ENCODE measurements at places on chromosomes 6 and 20.
A peak's percentile ranks its signal among the peaks of the same experiment; 100 is the strongest.

DNA sequence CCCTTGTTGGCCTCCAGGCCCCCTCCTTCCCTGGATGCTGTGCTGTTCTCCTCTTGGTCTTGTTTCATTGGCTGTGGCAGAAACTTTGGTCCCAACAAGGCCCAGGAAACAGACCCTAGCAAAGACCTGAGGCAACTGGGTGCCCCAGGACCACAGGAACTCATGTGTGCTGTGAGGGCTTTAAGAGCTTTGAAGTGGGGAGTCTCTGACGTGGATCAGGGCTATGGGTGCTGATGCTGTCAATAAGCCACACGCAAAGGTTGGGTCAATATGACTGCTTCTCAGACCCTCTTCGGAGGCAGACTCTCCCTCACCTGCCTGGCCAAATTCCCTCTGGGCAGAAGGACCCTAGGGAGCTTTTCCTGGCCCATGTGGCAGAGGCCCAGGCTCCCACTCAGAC lies 91.5 kb upstream of the MLN start:
- peak; percentile 17 for DNase-seq

DNA sequence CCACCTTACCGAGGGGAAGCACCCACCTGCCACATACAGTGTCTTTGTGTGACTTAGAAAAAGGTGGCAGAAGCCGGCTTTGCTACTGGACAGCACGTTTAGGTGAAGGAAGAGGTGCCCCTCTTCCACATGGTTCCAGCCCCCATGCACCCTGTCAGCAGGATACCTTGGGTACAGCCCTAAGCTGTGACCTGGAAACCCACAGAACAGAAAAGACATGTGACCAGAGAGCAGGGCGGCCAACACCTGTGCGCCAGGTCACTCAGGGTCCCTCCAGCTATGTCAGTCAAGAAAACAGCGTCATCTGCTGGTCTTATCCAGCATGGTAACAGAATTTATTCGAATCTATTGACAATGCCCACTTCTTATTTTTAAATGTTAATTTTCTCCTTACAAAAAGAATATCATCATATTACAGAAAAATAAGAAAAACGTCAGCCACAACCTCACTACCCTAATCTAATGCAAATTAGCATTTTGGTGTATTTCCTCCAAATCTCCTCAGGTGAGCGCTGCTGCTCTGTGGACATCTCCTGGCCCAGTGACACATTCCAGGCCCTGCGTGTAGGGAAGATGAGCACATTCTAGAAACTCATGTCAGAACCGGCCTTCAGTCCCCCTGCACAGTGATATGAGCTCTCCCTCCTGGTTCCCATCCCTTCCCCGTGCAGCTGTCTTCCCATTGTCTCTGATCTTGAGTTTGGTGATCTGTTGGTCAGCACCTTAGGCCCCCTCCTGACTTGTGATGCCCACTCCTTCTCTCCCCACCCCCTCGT lies 37.2 kb downstream of the GTF2H5 start:
- no peak for DNase-seq

- no peak for DNase-seq
These were observed 19.1 kb upstream of the PCMTD2 start for GRCh38 chr20:64236137-64237088.

DNA sequence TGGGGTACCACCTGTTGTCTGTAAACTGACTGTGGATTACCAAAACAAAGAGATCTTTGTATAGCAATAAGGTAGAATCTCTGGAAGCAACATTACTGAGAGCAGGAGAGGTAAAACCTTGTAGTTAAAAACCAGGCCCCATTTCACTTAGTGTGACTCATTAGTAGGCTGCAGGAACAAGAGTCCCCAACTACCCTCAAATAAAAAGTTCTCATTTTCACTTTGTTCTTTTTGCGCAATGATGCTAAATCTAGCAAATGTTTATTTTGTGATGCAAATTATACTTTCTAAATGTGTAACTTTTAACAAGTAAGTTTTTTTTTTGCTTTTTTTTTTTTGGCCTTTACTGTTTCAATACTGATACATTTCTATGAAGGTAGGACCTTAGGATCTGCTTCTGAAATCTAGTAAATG lies 67.1 kb downstream of the ESF1 start:
- no peak for DNase-seq

DNA sequence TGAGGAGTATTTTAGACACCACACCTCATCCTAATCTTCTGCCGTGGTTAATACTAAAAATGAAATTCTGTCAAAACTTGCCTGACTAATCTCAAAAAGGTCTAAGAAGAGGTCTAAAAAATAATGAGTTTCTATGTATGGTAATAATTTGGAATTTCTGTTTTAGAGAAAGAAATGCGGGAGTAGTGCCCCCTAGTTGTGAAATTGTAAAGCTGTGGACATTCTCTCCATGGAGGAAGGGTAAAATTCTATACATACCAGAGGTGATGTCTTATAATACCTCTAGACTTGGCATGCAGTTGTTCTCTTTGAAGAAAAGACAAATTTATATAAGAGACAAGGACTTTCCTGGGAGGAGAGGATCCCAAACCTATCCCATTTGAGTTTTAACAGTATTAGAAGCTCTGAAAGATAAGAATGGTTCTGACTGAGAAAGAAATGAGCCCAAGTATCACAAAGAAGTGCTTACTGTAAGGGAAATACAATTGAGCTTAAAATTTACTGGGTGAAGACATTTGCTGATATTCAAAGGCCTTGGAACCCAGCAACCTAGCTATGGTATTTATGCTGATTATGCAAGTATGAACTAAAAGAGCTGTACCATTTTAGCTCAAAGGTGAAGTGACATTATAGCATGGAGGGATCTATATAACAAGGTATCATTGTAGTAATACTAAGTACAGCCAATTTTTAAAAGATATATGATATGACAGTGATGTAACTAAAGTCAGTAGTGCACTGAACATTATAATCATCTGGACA lies 5.1 kb upstream of the EPHA7 start:
- no peak for DNase-seq

DNA sequence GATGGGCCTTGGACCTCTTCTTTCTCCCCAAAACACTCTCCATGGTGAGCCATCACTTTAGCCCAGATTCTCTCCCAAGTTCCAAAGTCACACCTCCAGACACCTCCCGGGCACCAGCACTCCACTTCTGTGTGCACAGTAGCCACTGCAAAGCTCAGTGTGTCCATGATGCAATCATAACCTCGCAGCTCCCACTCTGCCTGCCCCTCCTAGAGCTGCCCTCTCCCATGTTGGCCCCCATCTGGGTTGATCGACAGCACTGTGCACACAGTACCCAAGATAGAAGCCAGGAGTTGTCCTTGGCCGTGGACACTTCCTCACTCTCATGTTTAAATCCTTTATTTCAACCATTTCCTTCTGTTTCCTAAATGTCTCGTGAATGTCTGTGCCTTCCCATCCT lies 293.3 kb downstream of the PACRG start:
- no peak for DNase-seq

- DNase-seq, result no peak
These were observed 147.7 kb downstream of the PRL start for GRCh38 chr6:22149096-22149495.

GRCh38 chr6:158781692-158782373 lies 37.3 kb downstream of the EZR start:
- no peak for DNase-seq

- no peak for DNase-seq
These were observed 9.3 kb upstream of the NNAT start for GRCh38 chr20:37511610-37512275.

GRCh38 chr6:217048-217659 lies 75.1 kb upstream of the DUSP22 start:
- no peak for DNase-seq

DNA sequence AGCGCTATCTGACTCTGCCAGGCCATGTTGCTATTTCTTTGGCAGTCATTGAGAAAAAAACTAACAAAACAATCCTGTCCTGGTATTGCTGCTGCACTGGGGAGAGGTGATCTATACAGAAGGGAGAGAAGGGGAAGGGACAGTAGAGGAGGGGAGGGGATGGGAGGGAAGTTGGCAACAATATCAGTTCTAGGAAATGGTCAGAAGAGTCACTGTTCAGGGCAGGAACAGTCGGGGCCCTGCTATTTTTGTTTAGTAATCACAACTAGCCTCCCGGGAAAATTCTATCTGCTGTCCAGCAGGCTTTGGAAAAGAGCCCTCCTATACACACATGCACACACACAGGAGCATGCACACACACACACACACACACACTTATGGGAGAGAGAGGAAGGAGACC lies 142.3 kb upstream of the CARMIL1 start:
- DNase-seq, result no peak

GRCh38 chr20:3150908-3151307 lies 8.8 kb downstream of the FASTKD5 start:
- DNase-seq, result no peak
